Muscle of back (tissue), 13 donors: ENCODE measurements at places on chromosomes 7 and 10.

GRCh38 chr7:25399000-25399750 is 170.9 kb upstream of the NPVF start:
- no peak for DNase-seq

GRCh38 chr7:2019711-2020511 is 212.8 kb downstream of the MAD1L1 start:
- peak; percentile 34 for DNase-seq

DNA sequence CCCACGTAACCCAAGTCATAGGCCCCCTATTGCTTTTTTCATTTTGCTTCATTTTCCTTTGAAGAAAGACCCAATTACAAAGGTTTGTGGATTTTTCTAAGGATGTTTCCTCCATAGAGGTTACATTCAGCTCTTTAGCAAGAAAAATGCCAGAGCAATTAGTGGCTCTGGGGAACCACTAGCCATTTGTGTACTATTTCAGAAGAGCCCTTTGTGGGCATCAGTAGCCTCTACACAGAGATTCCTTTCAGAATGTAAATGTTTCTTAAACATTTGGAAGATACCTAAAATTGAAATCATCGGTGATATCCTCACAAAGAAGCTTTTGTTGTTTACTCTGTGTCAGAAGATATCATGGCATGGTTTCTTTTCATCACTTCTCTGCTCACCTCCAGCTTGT is 291.0 kb upstream of the KMT2E start:
- DNase-seq = no peak

DNA sequence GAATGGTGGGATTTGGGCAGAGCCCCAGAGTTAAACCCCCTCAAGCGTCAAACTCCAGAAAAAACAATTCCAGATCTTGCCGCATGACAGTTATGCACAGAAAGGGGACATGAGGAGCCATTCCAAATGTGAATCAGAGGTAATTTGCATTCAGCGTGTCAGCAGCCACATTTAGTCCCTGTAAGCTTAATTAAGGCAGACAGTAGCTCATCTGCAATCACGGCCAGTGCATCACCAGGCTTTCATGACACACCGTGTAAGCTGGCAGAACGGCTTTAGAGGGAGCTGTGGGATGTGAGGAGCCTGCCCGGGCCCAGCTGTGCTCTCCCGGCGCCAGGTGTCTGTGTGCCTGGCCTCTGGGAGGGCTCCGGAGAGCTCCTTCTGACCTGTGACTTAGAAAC is 18.7 kb upstream of the PRKAG2 start:
- no peak for DNase-seq

GRCh38 chr10:71521504-71522441 is 125.1 kb downstream of the CDH23 start:
- DNase-seq = no peak

GRCh38 chr10:87865241-87865881 is 1.9 kb downstream of the PTEN start:
- DNase-seq = no peak

- no peak for DNase-seq
These were observed 236.6 kb downstream of the PTPRN2 start for GRCh38 chr7:158351051-158351450.

DNA sequence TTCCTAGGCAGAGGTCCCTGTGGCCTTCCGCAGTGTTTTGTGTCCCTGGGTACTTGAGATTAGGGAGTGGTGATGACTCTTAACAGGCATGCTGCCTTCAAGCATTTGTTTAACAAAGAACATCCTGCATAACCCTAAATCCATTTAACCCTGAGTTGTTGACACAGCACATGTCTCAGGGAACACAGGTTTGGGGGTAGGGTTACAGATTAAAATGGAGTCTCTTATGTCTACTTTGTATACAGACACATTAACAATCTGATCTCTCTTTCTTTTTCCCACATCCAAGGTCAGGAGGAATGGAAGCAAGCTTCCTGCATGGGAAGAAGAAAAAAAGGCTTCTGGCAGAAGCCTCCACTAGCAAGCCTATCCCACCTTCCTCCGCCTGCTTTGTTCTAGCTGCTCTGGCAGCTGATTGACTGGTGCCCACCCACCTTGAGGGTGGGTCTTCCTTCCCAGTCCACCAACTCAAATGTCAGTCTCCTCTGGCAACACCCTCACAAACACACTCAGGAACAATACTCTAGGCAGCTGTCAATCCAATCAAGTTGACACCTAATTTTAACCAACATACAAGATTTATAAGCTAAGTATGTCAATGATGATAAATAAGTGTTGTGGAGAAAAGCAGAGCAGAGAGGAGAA is 176.5 kb upstream of the CCZ1B start:
- DNase-seq = no peak
